Activated naive CD4-positive, alpha-beta T cell treated with anti-CD3 and anti-CD28 coated beads, Interleukin-2, amount 10 ng/mL, durations not matched to agents 7 days and 5 days (primary cell): ENCODE measurements at places on chromosomes 13 and 19.
A peak's percentile ranks its signal among the peaks of the same experiment; 100 is the strongest.

GRCh38 chr19:11539495-11540365 lies 1.1 kb downstream of the CNN1 start:
- DNase-seq = no peak

- DNase-seq = no peak
These were observed 629.9 kb downstream of the DIAPH3 start for GRCh38 chr13:59533561-59534555.

DNA sequence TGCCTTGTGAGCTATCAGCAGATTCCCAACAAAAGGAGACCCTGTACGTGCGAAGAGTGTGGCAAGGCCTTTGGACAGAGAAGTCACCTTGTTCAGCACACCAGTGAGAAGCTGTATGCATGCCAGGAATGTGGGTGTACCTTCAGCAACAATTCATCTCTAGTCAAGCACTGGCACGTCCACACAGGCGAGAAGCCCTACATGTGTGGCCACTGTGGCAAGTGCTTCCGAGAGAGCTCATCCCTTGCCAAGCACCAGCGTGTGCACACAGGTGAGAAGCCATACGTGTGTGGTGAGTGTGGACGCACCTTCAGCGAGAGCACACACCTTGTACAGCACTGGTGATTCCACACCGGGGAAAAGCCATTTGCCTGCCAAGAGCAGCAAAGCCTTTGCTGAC lies 7.6 kb upstream of the ZSCAN22 start:
- no peak for DNase-seq

- DNase-seq = no peak
These were observed 6.4 kb downstream of the GNA15 start for GRCh38 chr19:3142292-3142670.

DNA sequence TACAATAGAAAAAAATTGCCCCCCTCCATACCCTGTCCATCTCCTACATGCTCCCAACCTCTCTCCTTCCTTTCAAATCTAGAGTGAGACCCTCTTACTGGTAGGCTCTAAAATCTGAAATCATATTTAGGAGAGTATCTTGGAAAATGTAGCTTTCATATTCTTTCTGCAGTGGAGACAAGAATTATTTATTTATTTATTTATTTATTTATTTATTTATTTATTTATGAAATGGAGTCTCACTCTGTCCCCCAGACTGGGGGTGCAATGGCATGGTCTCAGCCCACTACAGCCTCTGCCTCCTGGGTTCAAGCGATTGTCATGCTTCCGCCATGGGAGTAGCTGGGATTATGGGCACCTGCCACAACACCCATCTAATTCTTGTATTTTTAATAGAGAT lies 174.1 kb upstream of the MYO16 start:
- no peak for DNase-seq

GRCh38 chr19:29329460-29330134 lies 116.6 kb upstream of the UQCRFS1 start:
- DNase-seq = peak; percentile 35

DNA sequence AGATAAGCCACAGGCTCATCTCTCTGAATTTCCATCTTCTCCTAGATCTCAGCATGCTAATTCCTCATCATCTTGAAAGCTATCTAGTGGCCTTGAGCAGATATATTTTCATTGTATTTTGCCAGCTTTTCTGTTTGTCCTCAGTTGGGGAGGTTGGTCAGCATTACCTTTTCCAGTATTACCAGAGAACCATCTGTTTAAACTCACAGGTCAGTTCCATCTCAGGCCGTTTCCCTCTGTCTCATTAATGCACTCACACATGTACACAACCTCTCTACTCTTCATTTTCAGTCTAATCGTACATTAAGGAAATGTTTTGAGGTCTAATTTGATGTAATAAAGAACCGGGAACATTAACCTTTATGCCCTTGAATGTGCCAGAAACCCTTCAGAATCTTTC lies 29.7 kb downstream of the USPL1 start:
- no peak for DNase-seq

DNA sequence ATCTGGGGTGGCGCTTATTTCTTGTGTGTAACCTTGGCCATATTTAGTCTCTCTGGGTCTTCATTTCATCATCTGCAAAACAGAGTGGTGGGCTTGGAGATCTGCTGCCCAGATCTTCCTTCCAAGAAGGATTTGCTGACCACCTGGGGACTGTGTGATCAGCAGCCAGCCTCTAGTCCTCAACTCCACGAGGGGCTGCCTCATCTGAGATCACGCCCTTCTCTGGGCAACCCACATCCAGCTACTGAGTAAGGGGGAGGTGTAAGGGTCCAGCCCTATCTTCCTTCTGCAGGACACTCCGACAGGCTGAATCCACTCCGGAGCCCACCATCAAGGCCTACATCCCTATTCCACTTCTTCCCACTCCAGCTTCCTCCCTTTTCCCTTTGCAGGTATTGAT lies 57.9 kb downstream of the CHST8 start:
- no peak for DNase-seq

GRCh38 chr13:34465423-34465922 lies 476.6 kb upstream of the NBEA start:
- no peak for DNase-seq

- DNase-seq = no peak
These were observed 24.0 kb upstream of the MIER2 start for GRCh38 chr19:368630-369024.

DNA sequence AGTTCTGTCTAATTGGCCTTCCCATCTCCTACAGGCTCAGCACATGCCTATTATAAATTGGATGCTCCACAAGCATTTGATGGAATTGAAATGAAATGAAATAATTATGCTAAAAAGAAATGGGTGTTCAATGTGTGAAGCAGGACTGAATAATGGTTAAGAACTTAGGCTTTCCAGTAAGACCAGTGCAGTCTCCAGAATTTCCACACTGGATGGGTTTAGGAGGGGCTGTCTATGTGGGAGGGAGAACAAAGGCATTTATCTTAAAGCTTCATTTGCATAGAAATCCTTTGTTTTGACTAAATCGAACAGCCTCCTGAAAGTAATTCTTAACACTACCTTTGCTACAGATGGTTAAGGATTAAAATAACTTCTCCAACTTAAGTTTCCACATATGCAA lies 47.9 kb upstream of the KL start:
- no peak for DNase-seq

GRCh38 chr13:112058519-112058873 lies 8.5 kb upstream of the SOX1 start:
- no peak for DNase-seq
